ENCODE measurements at places on chromosomes 2 and 18. TPM values are rescaled to one million over a fixed set of nuclear protein-coding genes. Genes with fewer than 3 reads are reported as not detected.
A peak's percentile ranks its signal among the peaks of the same experiment; 100 is the strongest.

ITPRIPL1 gene
- total RNA-seq = 1.3 TPM

GRHL1 gene
- 4.7 TPM for total RNA-seq

RUFY4 gene
- total RNA-seq = 0.42 TPM

AGAP1 gene
- total RNA-seq = 25.3 TPM

PRSS56 gene
- not detected for total RNA-seq

COL5A2 gene
- total RNA-seq = 122 TPM

GCG gene
- not detected for total RNA-seq

BCL2 gene
- total RNA-seq = 8.7 TPM

LINC00305 gene
- not detected for total RNA-seq

COL3A1 gene
- 5,576 TPM for total RNA-seq

- DNase-seq = peak; percentile 67
Observed at GRCh38 chr2:43225093-43225787, 1.2 kb downstream of the ZFP36L2 start.

GRCh38 chr2:220619525-220620220 lies 952.4 kb downstream of the EPHA4 start:
- DNase-seq = no peak

GRCh38 chr2:45567974-45568789 lies 42.9 kb downstream of the SRBD1 start:
- no peak for DNase-seq

DNA sequence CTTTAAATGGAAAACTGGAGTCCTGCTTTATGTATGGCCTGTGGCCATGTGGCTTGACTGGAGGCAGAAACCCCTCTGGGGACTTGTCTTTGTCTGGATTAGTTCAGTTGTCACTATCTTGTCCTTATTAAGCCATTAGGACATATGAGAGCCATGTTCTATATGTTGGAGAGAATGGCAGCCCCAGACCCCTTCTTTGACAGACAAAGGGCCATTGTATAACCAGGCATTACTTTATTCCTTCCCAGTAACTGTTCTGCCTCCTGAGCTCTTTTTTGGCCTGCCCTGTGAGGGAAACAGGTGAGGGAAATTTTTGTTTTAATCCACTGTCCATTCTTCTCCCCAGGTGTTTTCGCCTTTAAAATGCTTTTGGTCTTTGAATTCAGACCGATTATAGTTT lies 43.3 kb downstream of the FSHR start:
- DNase-seq = no peak

- no peak for DNase-seq
Observed at GRCh38 chr2:164898475-164898874, 56.9 kb downstream of the SLC38A11 start.

DNA sequence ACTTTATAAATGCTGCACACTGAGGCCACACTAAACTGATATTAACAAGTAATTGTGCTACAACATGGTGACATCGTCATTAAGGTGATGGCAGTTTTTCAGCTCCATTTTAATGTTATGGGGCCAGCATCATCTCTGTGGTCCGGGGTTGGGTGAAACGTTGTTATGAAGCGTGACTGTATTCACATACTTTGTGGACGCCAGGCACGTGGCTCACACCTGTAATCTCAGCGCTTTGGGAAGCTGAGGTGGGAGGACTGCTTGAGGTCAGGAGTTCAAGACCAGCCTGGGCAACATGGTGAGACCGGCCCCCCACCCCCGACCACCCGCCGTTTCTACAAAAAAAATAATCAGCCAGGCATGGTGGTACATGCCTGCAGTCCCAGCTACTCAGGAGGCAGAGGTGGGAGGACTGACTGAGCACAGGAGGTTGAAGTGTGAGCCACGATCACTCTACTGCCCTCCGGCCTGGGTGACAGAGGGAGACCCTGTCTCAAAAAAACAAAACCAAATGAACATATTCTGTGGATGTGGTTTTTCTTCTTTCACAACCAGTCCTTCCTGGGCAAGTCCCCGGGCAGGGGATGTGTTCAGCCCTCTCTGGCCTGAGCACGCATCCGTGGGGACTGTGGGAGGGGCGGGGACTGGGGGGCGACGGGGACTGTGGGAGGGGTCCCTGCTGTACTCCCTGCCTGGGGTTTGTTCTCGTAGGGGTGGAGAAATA lies 12.9 kb upstream of the GAL3ST2 start:
- no peak for DNase-seq

- DNase-seq = no peak
Observed at GRCh38 chr2:227643990-227644551, 22.5 kb upstream of the SCYGR5 start.

DNA sequence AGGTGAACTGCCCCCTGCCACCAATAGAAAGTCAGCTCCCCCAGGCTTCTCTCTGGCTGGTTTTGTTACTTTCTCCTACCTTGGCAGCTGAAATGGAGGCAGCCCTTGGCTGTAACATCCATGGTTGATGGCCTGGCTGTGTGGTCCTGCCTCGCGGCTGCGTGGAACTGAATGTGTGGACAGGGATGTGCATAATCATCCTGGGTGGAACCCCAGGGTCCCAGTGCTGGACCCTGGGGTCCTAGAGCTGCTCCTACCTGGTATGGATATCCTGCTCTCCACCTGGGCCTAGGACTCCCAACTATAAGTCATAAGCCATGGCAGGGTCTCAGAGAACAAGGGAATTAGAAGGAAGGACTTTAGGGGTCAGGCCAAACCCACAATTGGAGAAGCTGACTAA lies 93.5 kb downstream of the CAPN13 start:
- DNase-seq = no peak

GRCh38 chr2:102943251-102943650 lies 181.4 kb downstream of the TMEM182 start:
- DNase-seq = no peak

DNA sequence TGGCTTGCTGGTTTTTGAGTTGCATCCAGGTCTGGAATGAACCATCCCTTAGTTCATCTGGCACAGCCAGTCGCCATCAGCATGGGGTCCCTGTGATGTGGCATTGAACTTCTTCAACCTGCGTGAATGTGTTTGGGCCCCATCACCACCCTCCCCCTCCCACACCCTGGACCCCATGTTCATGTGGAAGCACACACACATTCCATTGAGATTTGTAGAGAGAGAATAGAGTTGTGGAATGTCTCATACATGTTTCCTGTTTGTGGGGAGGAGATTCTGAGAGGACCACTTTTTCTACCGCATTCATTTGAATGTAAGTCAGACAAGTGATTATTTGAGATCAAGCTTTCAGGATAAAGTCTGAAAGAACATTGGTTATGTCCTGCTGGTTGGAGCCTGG lies 117.6 kb upstream of the EML6 start:
- no peak for DNase-seq

DNA sequence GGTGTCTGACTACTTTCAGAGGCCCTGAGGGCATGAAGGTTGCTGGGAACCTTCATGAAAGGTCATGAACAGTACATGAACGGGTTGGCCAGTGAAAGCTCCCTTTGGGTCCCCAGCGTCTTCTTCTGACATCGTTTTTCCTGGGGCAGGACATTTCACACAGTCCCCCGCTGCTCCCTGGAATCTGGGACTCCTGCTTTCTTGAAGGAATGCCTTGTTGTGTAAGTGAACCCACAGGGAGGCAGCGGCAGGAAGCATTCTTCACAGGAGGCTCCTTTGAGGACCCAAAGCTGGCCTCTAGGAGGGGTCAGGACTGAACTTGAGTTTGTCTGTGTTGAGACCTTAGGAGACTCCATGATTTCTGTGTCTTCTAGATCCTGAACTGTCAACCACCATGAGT lies 144.3 kb downstream of the KCNE4 start:
- no peak for DNase-seq

- DNase-seq = no peak
Observed at GRCh38 chr2:132615329-132616085, 54.5 kb downstream of the LYPD1 start.

- no peak for DNase-seq
Observed at GRCh38 chr2:207341804-207342203, 176.1 kb upstream of the KLF7 start.

GRCh38 chr2:71276311-71277146 lies 49.6 kb upstream of the PAIP2B start:
- DNase-seq = peak; percentile 47

DNA sequence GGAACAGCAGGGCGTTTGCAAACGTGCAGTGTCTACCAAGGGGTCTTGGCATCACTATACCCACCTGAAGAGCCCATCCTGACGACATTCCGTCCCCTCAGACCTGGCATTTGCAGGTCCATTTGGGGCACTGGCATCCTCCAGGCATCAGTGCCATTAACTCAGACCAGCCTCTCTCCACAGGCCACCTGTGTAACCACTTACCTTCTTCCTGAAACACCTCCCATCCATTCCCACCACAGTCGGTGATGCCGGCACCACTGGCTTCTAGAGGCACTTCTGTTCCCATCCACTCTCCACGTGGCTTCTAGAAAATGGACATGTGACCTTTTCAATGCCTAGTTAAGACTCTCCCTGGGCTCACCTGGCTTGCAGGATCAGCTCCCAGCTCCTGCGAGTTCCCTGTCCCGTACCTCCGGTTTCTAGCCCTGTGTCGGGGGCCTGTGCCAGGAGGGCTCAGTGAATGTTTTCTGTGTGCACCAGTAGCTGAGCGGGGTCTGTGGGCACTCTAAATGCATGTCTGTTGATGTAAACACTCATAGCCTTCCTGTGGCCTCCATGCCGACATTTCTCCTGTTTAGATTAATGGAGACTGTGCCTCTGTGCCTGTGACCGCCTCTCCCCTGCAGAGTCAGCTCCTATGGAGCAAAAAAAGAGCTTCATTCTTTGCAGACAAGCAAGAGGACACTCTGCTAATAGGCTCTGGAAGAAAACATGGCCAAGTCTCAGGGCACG lies 458.0 kb upstream of the HS6ST1 start:
- peak; percentile 45 for DNase-seq

DNA sequence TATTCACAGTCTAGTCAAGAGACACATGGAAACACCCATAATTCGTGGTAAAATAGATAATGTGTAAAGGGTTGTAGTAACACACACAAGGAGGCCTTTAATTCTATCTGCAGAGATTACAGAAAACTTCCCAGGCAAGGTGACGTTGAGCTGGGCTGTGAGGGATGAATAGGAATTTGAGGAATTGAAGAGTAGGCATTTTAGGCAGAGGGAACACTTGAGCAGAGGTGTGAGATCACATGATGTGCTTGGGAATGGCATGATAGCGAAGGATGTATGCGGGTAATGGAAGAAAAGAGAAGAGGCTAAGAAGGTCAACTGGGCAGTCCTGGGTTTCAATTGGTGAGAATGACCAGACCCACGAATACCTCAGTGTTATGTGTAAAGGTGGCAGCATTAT lies 20.2 kb downstream of the DRC1 start:
- no peak for DNase-seq

- DNase-seq = no peak
Observed at GRCh38 chr18:37484983-37485834, 80.4 kb downstream of the CELF4 start.

DNA sequence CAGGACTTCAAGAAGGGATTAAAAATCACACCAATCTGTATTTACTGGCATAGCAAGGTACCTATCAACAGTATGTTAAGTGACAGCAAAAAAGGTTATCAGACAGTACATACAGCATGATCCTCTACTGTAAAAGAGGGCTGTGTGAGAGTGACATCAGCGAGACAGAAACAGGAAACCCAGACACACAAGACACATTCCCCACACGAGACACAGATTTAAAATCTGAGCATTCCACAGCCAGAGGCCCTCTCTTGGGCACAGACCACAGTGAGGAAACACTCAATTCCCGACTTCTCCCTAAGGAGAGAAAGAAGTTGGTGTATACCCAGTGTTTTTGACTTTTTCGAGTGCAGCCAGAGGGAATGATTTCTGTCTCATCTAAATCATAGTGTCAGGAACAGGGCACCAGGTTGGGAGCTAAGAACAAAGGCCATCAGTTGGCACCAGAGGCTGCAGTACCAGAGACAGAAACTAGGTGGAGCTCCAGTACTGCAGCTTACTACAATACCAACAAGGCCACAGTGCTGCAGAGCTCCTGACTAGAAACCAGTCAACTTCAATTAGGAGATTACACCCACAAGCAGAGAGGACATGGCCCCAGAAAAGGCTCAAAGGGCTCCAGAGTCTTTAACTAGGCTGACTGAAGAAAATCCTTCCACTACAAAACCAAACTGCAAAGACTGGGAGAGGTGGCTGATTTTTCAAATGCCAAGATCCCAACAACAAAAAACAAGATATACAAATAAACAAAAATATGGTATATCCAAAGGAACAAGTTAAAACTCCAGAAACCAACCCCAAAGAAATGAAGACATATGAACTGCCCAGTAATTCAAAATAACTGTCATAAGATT lies 41.0 kb downstream of the UNC50 start:
- peak; percentile 65 for DNase-seq

GRCh38 chr2:218781691-218782527 lies at the start of gene CYP27A1:
TSS of gene CYP27A1 (plus strand) at chr2:218782147. CDS start at chr2:218782183, 36 bp downstream.
- peak; percentile 37 for DNase-seq

- DNase-seq = peak; percentile 38
Observed at GRCh38 chr18:2906704-2907549, 60.1 kb downstream of the EMILIN2 start.

DNA sequence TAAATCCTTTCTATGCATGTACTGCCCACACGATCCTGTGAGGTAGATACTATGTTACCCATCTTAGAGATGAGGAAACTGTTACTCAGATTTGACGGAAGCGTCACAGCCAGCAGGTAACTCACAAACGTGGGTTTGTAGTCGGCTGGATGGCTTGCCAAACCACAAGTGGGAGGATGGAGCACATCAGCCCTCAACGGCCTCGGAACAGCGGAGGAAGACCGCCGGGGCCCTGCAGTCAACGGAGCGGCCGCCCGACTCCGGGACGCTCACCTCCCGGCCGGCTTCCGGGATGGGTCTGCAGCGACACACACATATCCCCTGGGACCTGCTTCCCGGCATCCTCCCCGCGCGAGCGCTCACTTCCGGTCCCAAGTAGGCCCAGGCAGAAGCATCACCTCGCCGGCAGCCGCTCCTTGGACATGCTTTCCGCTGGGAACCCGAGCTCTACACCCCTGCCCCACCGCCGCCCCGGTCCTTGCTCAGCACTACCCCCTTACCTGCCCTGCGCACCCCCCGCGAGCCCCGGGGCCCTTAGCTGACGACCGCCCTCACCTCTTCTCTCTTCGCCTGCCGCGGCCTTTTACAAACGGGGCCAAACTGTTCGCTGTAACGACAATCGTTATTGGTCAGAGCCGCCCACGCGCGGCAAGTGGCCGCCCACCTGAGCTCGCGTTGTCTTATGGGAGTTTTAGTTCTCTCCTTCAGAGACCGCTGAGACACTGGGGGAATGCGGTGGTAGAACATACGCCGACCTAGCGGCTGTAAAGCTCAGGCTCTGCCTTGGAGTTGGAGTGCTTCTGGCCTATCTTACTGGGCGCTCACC lies at the start of gene C2orf42:
TSS of gene C2orf42 (minus strand) at position 602 of the 826 bp plus-strand sequence. CDS start 9,034 bp downstream, outside the sequence.
- DNase-seq = peak; percentile 96

- DNase-seq = no peak
Observed at GRCh38 chr2:64754570-64754969, 100.9 kb upstream of the SERTAD2 start.

DNA sequence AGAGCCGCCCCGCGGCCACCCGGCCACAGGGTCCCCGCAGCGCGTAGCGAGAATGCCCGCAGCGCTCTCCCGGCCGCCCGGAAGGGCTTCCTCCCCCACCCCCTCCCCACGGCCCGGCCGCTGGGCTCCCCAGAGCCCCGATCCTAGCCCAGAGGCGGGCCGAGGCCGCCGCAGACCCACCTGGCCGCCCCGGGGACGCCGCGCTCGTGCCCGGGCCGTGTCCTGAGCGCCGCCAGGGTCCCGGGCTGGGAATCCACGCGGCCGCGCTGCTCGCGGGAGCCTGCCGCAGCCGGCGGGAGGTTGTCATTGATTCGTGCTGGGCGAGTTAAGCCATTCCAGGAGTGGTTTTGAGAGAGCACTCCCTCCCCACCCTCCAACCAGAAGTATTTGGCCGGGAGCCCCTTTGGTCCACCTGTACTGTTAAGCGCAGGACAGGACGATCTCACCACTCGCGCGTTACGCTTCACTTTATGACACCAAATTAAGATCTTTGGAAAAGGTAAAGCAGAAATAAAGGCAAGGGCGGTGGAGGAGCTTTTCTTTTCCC lies 206.4 kb upstream of the SMAD2 start:
- DNase-seq = peak; percentile 56
